Progenitor cell of endocrine pancreas (in vitro differentiated cells): ENCODE measurements at places on chromosomes 1 and 21.

DNA sequence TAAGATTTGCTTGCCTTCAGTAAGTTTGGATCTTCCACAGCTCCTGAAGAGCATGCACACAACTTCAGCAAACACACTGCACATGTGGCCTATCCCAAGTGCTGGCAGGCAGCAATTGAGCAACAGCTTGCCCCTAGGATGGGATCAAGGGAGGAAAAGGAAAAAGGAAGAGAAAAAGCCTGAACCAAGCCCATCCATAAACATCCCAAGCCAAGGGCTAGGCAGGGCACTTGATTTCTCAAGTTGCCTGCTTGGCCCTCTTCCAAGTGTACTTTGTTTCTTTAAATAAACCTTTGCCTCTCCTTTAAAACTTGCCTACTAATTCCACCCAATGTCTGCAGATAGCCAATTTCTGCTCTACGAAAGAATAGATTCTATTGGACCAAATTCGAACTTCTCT lies 49.0 kb upstream of the OLFM3 start:
- DNase-seq, result no peak

- no peak for DNase-seq
Observed at GRCh38 chr1:1240822-1241587, 5.5 kb downstream of the C1QTNF12 start.

DNA sequence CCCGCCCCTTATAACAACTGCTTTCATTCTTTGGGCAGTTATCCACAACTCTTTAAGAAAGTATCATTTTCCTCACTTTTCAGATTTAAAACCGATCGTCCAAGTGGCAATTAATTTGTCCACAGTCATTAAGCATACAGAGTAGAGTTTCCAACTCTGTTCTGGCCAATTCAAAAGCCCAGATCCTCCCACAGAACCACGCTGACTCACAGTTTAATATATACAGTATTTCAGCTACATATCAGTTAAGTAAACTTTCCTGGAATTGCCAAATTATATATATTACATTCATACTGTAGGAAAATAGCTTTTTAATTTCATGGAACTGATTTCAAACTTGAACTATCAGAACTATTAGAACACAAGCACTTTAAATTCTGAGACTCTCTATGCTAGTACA lies 163.8 kb upstream of the ESRRG start:
- no peak for DNase-seq

GRCh38 chr1:153957744-153958110 lies 685 bp downstream of the CRTC2 start:
- no peak for DNase-seq

DNA sequence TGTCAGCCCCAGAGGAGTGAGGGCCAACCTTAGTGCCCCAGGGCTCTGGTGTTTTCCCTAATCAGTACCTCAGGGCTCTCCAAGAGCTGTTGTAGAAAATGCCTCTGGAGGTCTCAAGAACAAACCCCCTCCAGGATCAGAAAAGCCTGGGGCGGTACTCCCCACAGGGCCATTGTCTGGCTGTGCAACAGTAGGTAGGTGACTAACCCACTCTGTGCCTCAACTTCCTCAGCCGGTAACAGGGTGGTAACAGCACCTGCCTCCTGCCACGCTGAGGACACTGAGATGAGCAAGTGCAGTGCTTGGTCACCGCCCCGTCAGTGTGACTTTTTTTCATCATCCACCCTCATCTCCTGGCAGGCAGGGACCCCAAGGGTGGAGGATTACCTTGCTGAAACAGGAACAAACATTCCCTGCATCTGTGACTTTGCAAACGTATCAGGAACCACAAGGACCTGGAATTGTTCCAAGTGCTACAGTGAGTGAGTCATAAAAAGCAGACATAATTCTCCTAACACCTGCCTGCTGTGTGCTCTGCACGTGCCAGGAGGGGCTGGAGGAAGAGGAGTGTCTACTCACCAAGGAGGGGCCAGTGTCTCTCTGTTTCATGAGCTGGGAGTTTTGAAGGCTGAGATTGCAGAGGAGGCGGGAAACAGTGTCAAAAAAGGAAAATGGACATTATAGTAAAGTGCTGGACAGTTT lies 440.8 kb downstream of the NPHP4 start:
- no peak for DNase-seq

DNA sequence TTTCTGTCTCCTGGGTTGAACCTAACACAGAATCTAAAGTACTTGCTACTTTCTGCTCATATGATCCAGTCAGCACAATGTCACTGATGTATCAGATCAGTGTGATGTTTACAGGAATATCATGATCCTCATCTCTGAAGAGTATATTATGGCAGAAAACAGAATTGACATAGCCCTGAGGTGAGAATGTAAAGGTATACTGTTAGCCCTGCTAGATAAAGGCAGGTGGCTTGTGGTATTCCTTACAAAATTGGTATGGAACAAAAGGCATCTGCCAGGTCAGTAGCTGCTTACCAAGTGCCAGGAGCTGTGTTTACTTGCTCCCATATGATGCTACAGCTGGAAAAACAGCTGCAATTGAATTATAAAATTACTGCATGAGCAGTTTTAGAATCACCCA lies 30.5 kb downstream of the AADACL4 start:
- no peak for DNase-seq
